ENCODE measurements at places on chromosomes 4 and X.

GRCh38 chr4:3768842-3769641, 2.9 kb downstream of the ADRA2C start:
- peak; percentile 59 for DNase-seq

DNA sequence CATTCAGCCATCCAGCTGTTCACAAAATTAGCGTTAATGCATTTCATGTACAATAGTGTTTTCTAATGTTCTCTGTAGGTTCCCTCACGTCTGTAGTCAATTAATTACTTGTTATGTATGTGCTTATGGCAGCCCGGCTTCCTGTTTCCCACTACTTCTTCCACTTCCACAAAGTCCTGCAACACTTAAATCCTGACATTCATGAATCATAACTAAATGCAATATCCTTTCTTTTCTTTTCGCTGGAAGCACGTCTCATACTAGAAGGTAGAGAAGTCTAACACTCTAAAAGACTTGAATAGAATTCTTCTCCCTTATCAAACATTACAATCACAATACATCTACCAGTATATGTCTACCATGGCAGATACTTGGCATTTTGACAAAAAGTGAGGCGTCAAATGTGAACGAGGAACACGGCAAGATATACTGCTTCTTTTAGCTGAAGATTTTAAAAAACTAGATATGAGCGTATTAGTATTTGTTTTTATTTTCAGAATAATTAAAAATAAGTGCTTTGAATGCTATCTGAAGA, 239.0 kb upstream of the DIAPH2 start:
- no peak for DNase-seq

DNA sequence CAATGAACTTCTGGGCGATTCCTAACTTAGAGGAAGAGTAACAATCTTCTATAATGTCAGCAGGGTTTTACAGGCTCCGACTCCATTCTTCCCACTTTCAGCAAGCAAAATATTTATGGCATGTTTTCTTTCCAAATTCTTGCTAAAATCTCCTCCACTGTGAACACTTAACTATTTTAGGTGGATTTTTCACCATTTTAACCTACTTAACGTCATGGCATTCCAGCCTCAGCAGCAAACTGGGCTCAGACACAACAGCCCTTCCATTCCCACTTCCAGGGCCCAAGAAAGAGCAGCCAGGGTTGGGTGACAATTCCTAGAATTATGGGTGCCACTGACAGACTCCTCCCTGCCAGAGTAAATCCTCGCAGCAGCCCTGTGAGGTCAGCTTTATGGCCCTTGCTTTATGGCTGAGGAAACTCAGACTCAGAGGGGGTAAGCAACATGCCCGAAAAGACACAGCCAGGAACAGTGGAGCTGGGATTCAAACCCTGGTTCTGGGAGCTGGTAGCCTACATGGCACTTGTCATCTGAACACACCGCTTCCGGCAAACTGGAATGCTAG, 112.8 kb upstream of the MAP3K15 start:
- DNase-seq = no peak

DNA sequence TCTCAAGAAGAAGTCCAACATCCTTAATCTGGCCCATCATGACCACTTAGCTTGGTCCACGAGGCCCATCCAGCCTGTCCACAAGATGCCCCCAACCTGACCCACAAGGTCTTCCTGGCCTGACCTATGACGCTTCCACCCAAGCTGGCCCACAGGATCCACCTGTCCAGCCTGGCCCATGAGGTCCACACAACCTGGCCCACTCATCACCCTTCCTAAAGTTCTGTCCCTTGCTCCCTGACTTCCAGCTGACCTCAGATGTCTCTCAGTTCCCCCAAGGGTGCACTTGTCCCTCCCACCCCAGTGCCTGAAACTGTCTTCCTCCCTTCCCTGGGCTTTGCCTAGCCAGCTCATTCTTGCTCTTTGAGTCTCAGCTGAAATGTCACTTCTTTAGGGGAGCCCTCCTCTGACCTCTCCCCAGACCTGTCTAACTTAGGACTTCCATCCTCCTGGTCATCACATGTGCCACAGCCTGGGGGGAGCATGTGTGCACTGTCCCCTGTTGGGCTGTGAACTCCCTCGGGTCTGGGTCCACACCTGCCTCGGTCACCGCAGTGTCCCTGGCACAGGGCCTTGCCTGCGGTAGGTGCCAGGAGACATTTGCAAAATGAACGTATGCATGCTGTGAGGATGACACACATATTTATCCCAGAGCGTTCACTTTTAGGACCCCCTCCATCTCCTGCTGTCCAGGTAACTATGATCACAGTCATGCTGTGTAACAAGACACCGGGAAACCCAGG, 61.7 kb downstream of the EVC start:
- DNase-seq = no peak

DNA sequence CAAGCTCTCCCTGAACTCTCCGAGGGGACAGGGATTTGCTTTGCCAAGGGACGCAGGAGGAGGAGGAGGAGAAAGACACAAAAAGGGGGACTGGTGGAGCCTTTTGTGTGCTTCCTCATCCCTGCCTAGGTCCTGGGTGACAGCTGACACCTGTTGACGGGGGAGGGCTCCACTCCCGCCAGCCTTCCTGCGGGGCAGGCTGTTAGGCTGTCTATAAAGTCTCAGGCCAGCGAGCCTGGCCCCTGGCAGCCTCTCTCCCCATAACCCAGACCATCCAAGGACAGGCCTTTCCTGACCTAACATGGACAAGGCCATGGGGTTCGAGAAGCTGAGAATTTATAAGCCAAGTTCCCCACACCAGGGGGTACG, 832 bp upstream of the EVC2 start:
- no peak for DNase-seq

DNA sequence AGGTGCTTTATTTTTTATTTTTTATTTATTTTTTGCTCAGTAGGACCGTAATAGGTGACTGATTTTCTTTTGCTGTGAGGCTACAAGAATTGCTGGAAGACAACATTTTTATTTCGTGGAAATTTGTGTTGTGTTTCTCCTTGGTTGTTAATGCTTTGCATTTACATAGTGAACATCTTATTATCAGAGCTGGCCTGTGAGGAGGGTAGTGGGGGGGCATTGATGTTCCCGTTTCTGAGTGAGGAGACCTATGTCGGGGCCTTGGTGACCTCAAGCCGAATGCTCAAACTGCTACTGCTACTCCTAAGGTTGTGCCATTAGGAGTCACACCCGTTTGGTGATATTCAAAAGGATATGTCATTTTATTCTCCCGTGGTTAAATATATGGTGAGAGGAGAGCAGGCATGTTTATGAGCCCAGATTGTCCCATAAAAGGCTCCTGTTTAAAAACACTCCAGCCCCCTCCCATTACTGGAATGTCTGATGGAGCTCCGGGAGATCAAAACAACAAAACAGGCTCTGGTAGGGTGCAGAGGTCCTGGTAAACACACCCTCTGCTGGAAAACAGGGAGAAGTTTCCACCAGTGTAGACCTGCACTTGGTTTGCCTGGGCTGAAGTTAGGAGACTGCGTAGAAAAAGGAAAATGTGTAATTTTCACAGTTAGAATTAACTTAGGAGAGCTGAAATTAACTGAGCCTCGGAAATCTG, 5.6 kb downstream of the PDGFRA start:
- DNase-seq = peak; percentile 15

- no peak for DNase-seq
These were observed 21.0 kb upstream of the UBA6 start for GRCh38 chr4:67721770-67722597.

DNA sequence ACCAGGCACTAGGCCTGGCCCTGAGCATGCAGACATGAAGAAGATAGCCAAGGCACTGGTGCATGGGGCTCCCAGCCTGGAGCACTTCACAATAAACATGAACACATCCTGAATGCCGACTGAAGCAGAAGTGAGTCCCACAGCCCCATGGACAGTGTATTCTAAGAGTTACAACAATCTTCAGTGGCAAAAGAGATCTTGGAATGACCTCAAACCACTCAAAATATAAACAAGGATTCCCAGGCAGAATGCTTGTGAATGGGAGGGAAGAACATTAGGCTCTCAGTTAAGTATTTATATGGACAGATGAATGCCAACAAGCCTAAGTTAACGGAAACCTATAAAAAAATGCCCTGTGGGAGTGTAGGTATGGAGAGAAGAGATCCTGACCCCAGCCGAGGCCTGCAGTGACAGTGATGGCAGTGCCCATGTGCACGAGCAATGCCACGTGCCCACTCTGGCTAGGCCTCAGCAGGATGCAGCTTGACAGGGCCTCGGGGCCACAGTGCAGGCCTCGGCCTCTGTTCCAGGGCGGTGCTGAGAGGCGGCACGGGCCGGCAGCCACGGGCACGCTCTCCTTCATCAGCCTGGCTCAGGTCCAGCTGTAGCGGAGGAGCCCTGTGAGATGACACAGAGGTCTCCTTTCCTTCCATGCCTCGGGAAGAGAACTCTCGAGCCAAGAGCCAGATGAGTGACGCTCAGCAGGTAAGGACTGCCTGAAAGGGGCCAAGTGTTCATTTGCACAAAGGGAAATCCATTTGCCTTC, 49.2 kb downstream of the IRF2 start:
- DNase-seq = no peak

DNA sequence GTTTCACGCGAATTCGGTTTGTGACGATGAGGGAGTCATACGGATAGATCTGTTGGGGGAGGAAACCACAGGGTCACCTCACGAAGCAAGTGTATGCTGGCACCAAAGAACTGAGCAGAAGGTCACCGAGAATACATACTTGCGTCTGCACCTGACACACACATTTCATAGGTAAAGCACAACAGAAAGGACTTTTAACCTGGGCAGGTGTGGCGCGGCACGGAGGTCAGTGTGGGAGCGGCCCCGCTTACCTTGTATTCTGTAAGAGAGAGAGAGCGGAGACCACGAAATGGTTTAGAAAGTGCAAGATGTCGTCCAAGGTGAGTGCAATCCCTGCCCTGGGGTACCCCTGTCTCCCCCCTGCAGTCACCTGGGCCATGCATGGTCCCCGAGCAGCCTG, 43.6 kb upstream of the AFAP1 start:
- DNase-seq = no peak

- no peak for DNase-seq
These were observed 183.2 kb upstream of the TENT5D start for GRCh38 chrX:80237072-80237471.

- DNase-seq = no peak
These were observed 95.5 kb upstream of the CPEB2 start for GRCh38 chr4:14906805-14907204.

DNA sequence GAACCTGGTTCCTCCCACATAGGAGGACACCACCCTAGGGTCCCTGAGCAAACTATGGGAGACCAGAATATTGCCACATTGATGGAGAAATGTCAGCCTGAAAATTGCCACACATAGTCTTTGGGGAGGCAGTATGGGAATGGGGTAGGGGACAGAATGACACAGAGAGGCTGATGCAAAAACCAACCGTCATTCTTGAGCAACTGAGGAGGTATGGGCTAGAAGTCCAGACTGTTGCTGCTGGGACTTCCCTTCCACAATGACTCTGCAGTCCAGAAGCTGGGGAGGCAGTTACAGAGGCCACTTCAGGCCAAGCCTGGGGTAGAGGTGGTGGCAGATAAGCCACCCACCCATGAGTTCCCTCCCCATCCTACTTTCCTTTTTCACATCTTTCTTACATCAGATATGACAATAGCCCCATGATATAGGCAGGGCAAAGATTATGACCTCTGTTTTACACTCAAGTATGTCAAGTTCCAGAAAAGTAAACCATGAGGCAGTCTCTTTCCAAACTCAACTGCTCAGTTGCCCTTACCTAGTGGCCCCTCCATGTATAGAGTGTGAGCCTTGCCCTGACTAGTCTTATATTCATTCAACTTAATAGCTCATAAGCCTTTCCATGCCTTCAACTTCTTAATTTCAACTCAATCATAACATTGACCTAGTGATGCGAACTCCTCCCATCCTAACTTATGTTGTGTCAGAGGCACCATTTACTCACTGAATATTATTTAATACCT, 41.7 kb downstream of the VSIG4 start:
- DNase-seq = no peak

GRCh38 chrX:40933706-40934425, 151.4 kb upstream of the USP9X start:
- DNase-seq = peak; percentile 71

DNA sequence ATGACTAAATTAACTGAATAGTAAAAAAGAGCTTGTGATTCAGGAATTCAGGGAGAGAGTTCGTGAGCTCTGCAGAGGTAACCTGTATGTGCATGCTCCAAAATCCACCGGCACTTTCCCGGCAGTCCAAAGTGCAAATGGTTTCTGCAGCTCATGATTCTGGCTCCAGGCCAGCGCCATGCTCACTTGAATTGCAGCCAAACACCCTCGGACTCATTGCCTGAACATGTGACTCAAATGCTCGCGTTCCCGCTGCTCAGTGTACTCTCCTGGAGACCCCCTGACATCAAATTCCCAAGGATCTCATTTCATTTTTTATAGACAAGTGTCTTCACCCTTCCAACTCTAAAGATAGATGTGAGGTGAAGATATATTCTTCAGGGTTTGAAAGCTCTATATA, 44.1 kb upstream of the SH3RF1 start:
- peak; percentile 57 for DNase-seq

DNA sequence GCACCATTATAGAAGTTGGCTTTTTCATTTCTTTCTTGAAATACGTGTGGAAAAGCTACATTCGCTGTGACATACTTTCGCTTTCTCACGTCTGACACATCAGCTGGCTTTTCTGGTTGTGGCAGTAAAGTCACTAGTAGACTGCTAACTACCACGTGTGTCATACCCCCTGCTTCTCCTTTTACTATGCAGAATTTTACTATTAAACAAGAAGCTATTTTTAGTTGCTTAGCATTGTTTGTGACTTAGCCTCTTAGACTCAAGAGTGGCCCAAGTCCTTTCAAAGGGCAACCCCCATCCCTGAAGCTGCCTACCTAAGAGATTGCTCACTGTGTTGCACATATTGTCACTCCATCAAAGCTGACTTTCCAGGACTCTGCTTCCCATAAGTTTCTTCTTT, 2.1 kb upstream of the IL2 start:
- DNase-seq = no peak

GRCh38 chr4:52317981-52318380, 266.9 kb downstream of the SPATA18 start:
- DNase-seq = no peak

GRCh38 chrX:123455693-123456092, 271.6 kb downstream of the GRIA3 start:
- no peak for DNase-seq

DNA sequence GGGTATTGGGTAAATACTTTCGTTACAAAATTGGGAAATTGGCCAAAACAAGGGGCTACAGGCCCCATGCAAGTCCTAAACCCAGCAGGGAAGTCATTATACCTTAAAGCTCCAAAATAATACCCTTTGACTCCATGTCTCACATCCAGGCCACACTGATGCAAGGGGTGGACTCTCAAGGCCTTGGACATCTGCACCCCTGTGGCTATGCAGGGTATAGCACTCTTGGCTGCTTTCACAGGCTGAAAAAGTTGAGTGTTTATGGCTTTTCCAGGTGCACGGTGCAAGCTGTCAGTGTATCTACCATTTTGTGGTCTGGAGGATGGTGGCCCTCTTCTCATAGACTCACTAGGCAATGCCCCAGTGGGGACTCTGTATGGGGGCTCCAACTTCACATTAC, 326.5 kb downstream of the TEX13C start:
- no peak for DNase-seq

- DNase-seq = no peak
These were observed 2105.0 kb downstream of the ARAP2 start for GRCh38 chr4:34139346-34139745.
